DMS 273 treated with DMSO at 0.1 percent for 48 hours (cell line): ENCODE measurements at places on chromosomes 1 and 21.
A peak's percentile ranks its signal among the peaks of the same experiment; 100 is the strongest.

GRCh38 chr21:45870421-45870820 lies 111.1 kb upstream of the COL6A1 start:
- no peak for DNase-seq

DNA sequence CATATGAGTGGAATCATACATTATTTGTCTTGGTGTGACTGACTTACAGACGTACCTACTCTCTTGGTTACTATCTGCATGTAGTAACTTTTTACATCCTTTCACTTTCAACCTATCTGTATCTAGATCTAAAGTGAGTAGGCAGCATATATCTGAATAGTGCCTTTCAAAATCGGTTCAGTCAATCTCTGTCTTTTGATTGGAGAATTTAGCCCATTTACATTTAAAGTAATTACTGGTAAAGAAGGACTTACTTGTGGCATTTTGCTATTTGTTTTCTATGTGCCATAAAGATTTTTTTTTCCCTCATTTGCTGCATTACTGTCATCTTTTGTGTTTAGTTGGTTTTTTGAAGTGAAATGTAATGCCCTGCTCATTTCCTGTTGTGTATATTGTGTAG lies 14.2 kb downstream of the UTS2 start:
- DNase-seq: no peak

GRCh38 chr1:15355968-15356625 lies 53.6 kb upstream of the EFHD2 start:
- DNase-seq: no peak

DNA sequence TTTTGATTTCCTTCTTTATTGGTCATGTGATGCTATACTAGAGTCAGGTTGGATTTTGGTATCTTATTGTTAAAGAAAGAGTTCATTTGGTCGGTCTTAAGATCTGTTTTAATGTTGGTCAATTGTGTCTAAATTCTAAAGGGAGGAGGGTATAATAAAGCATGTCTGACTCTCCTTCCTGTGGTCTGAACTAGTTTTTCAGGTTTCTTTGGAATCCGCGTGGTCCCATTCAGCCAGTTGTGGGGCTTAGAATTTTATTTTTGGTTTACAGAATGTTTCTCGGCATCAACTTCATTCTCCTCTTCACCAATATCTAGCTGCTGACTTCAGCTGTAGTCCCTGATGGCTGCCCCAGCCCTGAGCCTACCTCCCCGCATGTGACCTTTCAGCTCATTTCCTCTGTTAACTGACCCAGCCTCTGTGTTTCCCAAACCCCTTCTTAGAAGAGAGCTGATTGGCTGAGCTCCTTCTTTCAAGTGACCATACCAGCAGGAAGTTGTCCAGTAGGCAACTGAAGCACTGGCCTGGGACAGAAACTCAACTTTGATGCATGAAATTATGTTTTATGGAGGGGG lies 8.7 kb upstream of the MYOC start:
- no peak for DNase-seq

DNA sequence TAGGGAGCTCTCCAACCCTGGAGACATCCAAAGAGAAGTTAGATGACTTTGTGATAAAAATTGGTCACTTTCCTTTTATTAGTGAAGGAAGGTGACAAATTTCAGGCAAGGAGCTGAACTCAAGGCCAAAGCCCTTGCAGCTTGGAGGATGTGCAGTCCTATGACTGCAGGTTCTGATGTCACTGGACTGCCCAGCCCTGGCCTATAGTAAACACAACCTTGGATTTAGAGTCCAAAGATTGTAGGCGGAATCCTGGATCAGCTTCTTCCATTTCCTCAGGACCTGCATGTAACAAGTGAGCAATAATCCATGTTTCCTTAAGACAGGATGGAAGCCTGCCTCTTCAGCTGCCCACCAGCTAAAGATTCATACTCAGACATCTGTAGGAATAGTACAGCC lies 169.3 kb upstream of the ZC3H12A start:
- no peak for DNase-seq

DNA sequence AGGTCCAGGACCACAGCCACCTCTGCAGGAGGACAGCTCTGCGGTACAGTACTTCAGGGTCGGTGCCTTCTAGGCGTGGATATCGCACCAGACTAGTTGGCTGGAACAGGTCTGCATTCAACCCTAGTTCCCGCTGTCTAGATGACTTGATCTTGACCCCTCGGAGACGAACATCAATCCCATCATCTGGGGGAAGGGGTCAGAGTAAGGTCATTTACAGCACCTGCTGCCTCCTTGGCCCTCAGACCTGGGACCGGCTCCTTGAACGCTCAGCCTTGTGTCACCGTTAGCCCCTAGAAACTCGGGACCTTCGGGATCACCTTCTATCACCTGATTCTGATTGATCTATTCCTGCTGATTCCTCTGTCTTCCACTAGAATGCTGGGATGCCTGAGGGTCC lies 2.6 kb downstream of the HECTD3 start:
- DNase-seq: no peak

DNA sequence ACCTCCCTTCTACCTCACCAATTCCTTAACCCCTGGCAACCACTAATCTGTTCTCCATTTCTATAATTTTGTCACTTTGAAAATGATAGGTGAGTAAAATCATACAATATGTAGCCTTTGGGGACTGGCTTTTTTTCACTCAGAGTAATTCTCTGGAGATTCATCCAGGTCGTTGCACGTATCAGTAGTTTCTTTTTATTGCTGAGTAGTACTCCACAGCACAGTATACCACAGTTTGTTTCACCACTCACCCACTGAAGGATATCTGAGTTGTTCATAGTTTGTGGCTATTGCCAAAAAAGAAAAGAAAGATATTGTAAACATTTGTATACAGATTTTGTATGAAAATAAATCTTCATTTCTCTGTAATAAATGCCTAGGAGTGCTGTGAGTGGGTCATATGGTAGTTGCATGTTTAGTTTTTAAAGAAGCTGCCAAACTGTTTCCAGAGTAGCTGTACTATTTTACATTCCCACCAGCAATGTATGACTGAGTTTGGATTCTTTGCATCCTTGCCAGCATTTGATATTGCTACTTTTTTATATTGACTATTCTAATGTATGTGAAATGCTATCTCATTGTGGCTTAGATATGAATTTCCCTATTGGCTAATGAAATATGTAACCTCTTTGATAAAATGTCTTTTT lies 3.7 kb downstream of the CHD1L start:
- no peak for DNase-seq

DNA sequence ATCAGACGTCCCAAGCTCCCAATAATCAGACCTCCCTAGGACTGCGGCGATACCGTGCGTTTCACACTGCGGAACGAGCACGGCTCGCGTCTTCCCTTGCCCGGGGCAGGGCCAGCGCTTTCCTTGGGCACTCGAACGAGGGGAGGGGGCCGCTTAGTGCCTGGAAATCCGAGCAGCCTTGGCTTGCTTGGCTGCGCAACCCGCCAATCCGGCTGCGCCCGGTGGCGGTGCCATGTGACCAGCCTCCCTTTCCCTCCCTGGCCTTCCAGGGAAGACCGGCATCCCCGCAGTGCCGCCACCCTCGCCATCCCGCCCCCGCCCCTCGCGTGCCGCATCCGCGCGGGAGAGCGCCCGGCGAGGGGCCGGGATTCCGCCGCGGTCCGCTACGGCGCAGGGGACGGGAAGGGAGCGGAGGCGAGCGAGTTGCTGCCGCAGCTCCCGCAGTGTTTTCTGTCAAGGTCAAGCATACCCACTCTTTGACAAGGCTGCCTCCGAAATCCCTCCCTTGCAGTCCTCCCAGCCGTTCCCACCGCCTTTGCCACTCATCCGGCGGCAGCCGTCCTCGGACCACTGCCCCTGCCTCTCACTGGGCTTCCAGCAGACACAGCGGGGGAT lies 8.3 kb upstream of the RNF19B start:
- no peak for DNase-seq

DNA sequence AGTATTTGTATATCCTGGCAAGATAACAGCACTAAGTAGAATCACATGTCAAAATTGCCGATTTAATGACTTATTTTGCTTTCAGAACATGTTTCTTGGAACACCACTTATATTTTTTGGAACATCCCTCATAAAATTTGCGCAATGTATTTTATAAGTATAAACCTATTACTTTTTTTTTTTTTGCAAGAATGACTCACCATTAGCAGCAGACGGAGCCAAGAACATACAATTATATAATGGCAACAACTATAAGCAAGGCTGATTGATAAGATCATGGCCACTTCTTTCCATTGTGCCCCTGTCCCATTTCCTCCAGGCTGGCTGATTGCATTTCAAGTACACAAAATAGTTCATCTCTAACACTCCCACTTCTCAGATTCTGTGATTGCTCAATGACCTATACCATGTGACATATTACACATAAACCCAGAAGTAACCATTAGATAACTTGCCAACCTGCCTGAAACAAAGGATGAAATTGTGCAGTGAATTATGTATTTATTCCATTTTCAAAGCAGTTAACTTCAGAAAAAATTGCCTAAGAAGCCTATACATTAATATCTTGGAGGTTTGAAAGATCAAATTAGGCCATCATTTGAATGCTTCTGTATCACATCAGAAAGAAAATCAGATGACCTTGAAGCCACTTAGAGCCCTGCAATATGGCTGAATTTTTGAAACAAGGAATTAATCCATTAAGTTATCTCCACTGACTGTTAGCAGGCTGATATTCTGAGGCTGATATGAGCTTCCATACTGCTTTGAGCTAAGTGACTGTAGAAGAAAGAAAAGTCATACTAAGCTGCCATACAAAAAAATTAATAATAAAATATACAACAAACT lies 77.8 kb upstream of the PRMT6 start:
- no peak for DNase-seq

GRCh38 chr1:94672001-94672400 lies 130.4 kb upstream of the F3 start:
- no peak for DNase-seq

DNA sequence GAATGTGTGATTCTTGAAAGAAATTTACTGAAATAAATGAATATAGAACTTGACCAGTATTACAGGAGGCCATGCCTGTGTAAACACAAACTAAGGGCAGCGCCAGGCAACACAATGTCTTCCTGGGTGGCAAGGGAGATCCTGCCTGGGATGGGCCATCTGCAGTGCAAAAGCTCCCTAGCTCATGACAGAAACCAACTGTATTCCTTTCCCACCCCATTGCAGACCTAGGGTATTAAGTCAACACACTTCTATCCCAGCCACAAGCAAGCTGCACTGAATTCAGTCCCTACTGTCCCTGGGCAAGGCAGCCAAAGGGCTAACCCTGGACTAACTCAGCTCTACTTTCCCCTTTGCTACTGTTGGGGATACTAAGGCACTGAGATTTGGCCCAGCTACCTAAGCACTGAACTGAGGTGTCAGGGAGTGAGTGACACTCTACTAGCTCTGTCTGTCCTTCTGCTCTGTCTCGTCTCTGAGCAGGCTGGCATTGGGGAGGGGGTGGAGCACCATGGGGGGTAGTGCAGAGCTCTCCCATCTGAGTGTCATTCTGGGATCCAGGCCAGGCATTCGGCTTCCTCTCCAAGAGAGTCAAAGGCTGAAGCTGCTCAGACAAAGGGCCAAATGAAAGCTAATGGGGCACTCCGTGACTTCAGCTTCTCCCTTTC lies 2.5 kb downstream of the INKA2 start:
- peak; percentile 41 for DNase-seq
